ENCODE measurements at places on chromosomes 1 and 21. TPM values are rescaled to one million over a fixed set of nuclear protein-coding genes. Genes with fewer than 3 reads are reported as not detected.

- no peak for DNase-seq
Measured at GRCh38 chr1:147624529-147624928, 45.8 kb downstream of the ACP6 start.

GRCh38 chr1:106817575-106817974 is 238.9 kb upstream of the PRMT6 start:
- no peak for DNase-seq

DNA sequence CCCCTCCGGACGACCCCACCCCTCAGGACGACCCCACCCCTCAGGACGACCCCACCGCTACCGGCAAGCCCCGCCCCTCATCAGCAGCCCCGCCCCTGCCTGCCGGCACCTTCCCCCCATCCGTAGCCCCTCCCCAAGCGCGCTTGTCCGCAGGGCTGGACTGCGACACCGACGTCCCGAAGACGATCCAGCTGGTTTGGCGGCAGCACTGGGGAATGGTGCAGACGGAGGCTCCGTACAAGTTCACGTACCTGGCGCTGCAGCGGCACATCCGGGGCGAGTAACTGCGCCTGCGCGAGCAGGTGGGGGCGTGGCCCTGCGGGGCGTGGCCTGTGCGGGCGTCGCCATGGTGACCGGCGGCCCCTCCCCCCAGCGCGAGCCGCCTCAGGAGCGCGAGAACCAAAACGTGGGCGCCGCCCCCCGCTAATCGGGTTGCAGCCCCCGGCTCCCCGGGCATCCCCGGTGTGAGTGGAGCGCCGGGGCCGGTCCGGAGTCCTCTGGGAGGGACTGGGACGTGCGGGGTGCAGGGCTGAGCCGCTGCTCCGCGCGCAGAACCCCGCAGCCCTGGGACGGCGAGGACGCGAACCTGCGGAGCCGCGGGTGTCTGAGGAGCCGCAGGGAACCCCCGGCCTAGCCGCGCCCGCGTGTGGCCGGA is 4.9 kb downstream of the RNF223 start:
- DNase-seq, result peak; percentile 93

Gene OR2AK2
- total RNA-seq, result not detected

All from mucosa of descending colon (tissue), 3 donors.